Suprapubic skin (tissue), 4 donors: ENCODE measurements at places on chromosomes 12 and 14. TPM values are rescaled to one million over a fixed set of nuclear protein-coding genes. Genes with fewer than 3 reads are reported as not detected.

MYBPC1 gene
- 5.1 TPM for total RNA-seq

NFE2 gene
- 6.7 TPM for total RNA-seq

MIA2 gene
- total RNA-seq = 18.5 TPM

DNA sequence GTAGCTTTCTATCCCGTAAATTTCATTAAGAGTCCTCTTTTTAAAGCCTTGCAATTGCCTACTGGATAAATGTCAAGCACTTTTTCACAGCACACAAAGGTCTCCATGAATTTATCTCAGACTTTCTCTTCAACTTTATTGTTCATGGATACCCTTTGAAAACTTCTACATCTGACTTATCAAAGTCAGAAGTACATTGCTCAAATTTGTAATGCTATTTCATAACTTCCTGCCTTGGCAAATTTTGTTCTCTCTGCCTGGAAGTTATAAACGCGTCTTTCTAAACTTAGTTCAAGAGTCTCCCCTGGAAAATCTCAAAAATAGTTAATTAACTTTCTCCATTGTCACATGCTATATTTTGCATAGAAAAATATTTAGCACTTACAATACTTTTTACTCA lies 55.9 kb upstream of the RERGL start:
- H3K4me3 ChIP-seq = no peak overlapping the region
- no peaks in the 10 kb centered on the region for H3K27me3 ChIP-seq
- DNase-seq = no peak
- H3K36me3 ChIP-seq = no peaks in the 10 kb centered on the region
- H3K27ac ChIP-seq = no peak overlapping the region

GRCh38 chr14:51895375-51895774 lies 35.0 kb downstream of the GNG2 start:
- no peaks in the 10 kb centered on the region for H3K4me1 ChIP-seq
- DNase-seq = no peak
- no peak overlapping the region for H3K27ac ChIP-seq
- H3K36me3 ChIP-seq = no peaks in the 10 kb centered on the region

DNA sequence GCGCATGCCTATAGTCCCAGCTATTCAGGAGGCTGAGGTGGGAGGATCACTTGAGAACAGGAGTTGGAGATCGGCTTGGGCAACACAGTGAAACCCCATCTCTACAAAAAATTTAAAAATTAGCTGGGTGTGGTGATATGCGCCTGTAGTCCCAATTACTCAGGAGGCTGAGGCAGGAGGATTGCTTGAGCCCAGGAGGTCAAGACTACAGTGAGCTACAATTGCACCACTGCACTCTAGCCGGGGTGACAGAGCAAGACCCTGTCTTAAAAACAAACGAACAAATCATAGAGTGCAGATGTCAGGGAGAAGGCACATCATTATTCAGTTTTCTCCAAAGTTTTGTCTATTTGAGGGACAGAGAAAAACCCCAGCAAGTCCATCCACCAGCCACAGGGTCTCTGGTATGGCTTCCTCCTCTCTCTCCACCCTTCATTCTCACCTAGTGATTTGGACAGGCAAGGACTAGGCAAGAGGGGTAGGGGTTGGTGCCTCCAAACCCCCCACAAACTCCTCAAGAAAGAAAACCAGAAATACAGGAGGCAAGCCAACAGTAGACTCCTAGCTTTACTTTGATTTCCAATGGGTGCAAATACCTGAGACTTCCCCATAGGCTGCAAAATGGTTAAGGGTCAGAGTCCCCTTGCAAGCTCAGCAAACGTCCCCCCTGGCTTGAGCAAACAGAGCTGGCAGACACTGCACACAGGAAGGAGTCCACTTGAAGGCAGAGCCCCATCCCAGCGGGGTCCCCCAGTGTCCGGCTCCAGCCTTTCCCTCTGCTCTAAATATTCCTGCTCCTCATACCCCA lies 26.5 kb upstream of the RPLP0 start:
- peaks cover 87% of the 10 kb centered on the region for H3K4me1 ChIP-seq
- no peak for DNase-seq

- no peak overlapping the region for H3K27ac ChIP-seq
- no peaks in the 10 kb centered on the region for H3K36me3 ChIP-seq
- H3K4me1 ChIP-seq = peaks cover 21% of the 10 kb centered on the region
Observed at GRCh38 chr14:77589099-77589498, 27.3 kb downstream of the SPTLC2 start.

GRCh38 chr12:91349476-91349875 lies 166.9 kb upstream of the DCN start:
- no peak overlapping the region for H3K4me3 ChIP-seq
- H3K27me3 ChIP-seq = no peaks in the 10 kb centered on the region
- DNase-seq = no peak
- H3K36me3 ChIP-seq = no peaks in the 10 kb centered on the region
- H3K4me1 ChIP-seq = no peaks in the 10 kb centered on the region
- H3K27ac ChIP-seq = no peak overlapping the region
